ENCODE measurements at places on chromosomes 16 and 17.

DNA sequence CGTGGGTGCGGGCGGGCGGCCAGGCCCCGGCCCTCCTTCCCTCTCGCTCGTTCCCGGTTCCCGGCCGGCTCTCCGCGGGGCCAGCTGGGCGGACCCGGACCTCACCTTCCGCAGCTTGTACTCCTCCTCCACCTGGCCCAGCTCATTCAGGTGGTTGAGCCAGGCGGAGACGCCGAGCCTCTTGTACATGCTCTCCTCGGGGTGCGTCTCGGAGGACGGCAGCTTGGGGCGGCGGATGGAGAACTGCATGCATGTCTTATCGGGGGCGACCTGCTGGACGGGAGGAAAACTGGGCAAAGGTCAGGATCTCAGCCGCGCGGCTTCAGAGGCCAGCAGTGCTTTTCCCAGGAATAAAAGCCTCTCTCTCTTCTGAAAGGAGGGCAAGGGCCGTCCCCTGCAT is 85.4 kb downstream of the TBC1D16 start:
- DNase-seq, result no peak

- DNase-seq, result no peak
Observed at GRCh38 chr17:1493291-1493980, 950 bp upstream of the MYO1C start.

DNA sequence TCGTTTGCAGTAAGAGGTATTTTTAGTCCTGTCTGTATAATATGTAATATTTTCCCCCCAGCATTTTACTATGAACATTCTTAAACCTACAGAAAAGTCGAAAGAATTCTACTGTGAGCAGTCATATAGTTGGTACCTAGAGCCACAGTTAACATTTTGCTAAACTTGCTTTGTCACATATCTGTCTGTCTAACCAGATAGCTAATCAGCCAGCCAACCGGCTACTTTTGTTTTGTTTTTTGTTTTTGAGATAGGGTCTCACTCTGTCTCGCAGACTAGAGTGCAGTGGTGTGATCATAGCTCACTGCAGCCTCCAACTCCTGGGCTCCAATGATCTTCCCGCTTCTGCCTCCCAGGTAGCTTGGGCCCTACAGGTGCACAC is 73.3 kb downstream of the ABCC1 start:
- DNase-seq, result no peak

- DNase-seq, result no peak
Observed at GRCh38 chr17:38741921-38742410, 6.2 kb downstream of the PCGF2 start.

DNA sequence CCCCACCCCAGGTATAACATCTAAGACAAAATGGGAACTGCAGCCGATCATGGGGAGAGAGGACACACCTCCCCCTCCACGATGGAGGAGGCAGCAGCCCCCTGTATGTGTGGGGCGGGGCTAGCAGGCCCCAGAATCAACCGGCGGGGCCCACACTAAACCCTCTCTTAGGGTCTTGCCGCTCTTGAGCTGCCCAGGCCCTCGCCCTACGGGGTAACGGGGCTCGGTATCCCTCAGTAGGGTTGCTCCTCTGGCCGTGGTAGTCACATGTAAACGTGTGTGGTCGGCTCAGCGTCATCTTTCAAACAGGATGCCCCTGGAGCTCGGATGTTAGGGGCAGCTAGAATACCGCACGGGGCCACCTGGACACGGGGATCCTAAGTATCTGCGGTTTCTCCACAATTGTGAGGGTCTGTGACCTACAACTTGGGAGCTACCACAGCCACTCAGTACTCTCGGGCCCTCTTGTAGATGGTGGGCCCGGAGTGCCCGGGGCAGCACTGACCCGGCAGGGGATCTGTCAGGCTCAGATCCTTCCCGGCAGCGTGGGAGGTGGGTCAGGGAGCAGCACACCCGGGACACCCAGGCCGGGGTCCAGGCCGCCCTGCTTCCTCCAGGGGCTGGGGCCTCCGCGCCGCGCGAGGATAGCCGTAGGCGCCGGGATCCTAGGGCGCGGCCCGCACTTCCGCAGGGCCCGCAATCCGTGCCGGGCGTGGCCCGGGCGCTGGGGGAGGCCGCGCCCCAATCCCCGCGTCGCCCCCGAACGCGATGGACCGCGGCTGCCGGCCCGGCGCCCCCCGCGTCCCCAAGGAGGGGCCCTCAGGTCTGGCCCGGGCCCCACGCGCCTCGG is 781 bp downstream of the ARHGDIA start:
- no peak for DNase-seq
